NCI-H460 (cell line): ENCODE measurements at places on chromosomes 5 and 9. TPM values are rescaled to one million over a fixed set of nuclear protein-coding genes. Genes with fewer than 3 reads are reported as not detected.

GRCh38 chr9:113183956-113184488 lies 33.2 kb downstream of the SLC31A2 start:
- no peak for DNase-seq

GRCh38 chr5:99020698-99021048 lies 91.9 kb upstream of the CHD1 start:
- no peak for DNase-seq

DNA sequence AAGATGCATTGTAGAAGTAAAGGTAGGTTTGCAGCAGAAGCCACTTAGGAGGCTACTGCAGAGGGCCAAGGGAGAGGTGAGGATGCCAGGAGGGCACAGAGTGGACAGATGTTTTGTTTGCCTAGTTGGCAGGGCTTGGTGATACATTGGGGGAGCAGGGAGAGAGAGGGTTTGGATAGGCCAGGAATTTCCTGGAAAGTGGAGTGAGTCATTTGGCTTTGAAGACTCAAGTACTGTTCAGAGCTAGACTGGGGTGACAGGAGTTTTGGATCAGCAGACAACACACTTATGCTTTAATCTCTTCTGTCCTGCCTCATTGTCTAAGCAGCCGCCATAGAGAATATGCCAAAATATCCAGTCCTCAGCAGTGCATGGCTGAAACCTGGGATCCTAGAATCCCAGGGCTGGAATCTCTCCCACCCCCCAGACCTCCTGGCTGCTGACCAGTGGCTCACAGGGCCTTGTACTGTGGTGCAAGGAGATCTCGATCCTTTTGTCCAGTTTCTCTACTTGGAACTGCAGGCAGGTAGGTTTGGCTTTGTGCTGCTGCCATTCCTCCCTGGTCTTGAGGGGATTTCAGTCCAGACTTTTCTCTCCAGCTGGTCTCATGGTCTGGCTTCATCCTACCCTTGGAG lies 11.0 kb downstream of the TMEM268 start:
- no peak for DNase-seq

DNA sequence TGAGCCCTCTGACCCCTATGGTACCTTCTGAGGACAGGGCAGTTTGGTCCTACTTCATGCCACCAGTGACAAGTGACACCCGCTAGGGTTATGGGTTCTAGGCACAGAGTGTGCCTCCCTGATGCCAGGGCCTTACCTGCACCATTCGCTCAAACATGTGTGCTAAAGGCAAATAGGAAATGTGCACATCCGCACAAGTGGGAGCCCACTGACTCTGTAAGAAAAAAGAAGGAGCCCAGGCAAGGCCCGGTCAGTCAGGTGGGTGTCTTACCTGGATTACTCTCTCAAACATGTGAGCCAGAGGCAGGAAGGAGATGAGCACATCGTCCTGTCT lies 29.1 kb upstream of the MEIKIN start:
- DNase-seq: no peak

DNA sequence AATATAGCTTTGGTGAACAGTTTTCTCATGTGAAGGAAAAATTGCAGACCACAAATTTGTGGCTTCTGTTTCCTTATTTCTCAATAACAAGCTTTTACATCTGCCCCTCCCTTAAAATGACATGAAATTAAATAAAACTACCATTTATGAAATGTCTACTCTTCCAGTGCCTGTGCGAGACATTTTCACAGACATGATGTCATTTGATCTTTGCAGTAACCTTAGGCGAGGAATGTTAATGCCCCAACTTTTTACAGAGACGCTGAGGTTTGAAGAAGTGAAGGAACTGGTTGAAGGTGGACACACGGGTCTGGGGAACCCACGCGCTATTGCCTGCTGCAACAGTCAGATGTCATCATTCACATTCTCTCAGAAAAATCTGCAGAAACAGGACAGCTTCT lies 61.5 kb downstream of the OSTF1 start:
- no peak for DNase-seq

DNA sequence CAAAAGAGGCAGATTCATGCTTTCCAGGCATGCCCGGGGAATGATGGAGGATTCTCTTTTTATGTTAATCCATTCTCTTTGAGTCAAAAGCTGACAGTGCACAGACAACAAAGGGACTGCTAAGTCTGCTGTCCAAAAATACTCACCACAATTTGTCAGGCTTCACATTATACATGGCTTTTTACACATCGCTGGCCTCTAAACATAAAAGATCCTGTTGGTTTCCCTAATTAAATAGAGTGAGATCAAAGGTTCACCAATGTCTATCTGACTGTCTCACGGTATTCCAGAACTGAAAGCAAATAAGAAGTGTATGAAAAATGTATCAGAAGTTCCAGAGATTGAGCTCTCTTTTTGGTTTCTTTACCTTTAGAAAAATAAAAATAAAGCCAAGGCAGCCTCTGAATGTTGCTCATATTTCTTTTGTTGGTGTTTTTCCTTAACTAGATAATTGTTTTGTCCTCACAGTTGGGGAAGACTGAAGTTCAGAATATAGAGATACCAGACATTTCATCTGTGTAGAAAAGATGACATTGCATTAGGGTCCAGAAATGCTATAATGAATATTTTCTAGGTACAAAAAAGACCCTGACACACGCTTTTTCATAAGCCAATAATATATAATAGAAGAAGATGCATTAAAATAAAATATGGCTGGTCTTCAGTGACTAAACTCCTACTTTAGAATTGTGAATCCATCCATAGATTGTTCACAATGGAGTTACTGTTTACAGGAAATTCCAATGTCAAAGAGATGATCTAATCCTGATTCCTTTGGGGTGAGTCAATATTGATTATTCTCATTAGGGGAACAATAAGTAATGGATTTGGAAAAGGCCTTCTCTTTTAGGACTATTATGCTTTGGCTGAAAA lies 688.2 kb upstream of the CDH6 start:
- peak; percentile 12 for DNase-seq

- DNase-seq: no peak
Observed at GRCh38 chr5:14870337-14871213, 1.0 kb downstream of the ANKH start.

DNA sequence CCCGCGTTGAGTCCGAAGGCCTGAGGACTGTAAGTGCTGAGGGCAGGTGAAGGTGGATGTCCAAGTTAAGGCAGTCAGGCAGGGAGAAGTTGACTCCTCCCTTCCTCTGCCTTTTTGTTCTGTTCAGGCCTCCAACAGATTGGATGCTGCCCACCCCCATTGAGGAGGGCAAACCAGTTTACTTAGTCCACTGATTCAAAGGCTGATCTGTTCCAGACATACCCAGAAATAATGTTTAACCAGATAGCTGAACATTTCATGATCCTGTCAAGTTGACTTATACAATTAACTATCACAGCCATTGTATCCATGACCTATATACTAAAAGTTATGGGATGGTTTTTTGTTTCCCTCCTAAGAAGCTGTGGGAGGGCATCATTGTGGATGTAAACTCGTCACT lies 8.3 kb upstream of the TEX48 start:
- no peak for DNase-seq

GRCh38 chr9:85045271-85045670 lies 375.7 kb downstream of the NTRK2 start:
- DNase-seq: no peak

DNA sequence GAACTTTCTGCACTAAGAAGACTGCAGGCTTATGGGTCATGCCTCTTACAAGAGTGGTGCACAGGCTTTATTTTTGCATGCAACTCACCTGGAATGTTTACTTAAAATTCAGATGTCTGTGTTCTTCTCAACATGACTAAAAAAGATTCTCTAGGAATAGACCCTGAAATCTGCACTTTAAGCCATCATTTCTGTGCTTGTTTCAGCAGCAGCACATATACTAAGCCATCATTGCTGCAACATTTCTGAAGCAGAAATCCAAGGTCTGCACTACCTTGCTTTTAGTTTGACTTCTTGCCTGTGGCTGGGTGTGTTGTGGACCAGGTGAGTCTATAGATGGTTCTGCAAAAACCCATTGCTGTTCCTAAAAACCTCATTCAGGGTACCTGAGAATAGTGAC lies 156.8 kb downstream of the CEP120 start:
- DNase-seq: no peak

DNA sequence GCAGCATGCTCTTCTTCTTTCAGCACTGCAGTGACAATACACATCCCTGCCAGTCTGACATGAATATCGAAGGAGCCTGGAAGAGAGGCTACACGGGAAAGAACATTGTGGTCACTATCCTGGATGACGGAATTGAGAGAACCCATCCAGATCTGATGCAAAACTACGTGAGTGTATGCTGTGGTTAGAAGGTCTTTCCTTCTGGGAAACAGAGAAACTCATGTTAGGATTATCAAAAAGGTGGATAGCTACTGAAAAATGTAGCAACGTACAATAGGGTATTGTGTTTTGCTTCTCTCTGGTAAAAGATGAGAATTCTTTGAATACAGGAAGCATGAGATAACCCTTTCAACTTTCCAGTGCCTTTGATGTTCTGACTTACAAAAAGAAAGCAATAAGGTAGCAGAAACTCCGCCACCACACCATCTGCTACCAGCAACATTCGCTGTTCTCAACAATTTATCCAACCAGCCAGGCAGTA lies 133.3 kb downstream of the PCSK5 start:
- no peak for DNase-seq

DNA sequence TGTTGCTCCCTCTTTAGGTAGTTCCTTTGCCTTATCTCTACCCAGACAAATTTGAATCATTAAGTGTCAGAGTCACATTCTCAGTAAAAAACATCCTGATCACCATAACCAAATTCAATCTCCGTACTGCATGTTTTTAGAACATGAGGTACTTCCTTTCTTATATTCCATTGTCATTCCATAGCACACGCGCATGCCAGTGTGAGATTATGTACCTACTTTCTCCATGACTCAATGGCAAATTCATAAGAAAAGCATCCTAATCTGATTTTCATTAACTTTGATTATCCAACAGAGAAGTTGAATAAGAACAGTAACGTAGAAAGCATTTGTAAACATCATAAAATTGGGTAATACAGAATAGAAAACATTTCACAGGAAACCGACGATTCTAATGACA lies 1118.6 kb upstream of the CDH9 start:
- no peak for DNase-seq

GRCh38 chr5:96083361-96083881 lies 121.8 kb upstream of the ELL2 start:
- DNase-seq: no peak

- DNase-seq: no peak
Observed at GRCh38 chr9:135512904-135513303, 8.3 kb upstream of the LCN1 start.

GRCh38 chr9:104982543-104982942 lies 54.6 kb upstream of the ABCA1 start:
- DNase-seq: no peak

DNA sequence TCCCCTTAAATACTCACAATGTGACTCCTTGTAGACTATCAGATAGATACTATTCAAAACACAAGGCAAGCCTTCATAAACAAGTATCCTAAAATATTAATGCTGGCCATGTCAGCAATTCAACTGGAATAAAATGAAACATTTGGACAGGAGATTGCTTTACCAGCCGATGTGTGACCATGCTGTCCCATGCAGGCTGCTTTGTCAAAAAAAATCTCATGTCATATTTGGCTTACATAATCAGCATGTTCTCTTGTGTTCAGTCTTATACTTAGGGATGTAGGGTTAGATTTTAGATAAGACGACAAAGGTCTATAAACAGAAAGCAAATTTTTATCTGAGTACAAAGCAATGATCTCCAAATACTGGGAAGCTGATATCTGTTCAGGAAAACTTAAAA lies 108.5 kb downstream of the NR6A1 start:
- no peak for DNase-seq

GRCh38 chr9:82423700-82424099 lies 435.1 kb downstream of the SPATA31D1 start:
- DNase-seq: no peak

GRCh38 chr5:66174338-66174737 lies 30.2 kb downstream of the SREK1 start:
- peak; percentile 17 for DNase-seq

DNA sequence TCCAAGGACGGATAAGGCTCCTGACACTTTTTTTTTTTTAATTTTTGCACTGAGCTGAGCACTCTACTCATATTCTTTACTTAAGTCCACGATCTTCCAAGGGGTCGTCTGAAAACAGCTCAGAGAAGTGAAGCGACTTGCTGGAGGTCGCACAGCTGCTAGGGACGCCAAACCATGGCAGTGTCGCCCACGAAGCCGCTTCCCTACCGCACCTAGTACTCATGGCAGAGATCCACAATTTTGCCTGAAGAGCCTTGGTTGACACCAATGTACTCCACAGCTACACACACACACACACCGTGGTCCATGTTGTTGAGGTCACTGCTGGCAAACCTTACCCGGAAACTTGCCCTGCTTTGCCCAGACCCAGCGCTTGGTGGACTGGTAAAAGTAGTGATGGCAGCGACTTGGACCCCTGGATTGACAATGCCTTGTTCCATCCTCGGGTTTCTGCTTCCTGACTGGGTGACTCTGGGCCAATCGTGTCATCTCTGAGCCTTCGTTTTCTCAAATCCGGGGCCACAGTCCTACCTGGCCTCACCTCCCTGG lies 521 bp upstream of the SLIT3 start:
- no peak for DNase-seq

FGD3 gene
- total RNA-seq: 0.87 and 1.1 TPM in 2 replicates

CEL gene
- 0.26 and 0.35 TPM in 2 replicates for total RNA-seq

SPAAR gene
- 0.46 TPM in 1 of 2 replicates, not detected in the other for total RNA-seq

SPATA31D4 gene
- not detected in 2 replicates for total RNA-seq

KCNT1 gene
- total RNA-seq: not detected in 2 replicates

SFXN1 gene
- 105 and 114 TPM in 2 replicates for total RNA-seq

SLC6A3 gene
- total RNA-seq: not detected in 2 replicates

PLEKHG4B gene
- not detected in 2 replicates for total RNA-seq

KIF24 gene
- 2.4 and 2.5 TPM in 2 replicates for total RNA-seq

WDR36 gene
- total RNA-seq: 64.4 and 73.1 TPM in 2 replicates

S100Z gene
- not detected in 2 replicates for total RNA-seq

SPDL1 gene
- 38.7 and 40.5 TPM in 2 replicates for total RNA-seq
